Stimulated activated CD4-positive, alpha-beta T cell treated with anti-CD3 and anti-CD28 coated beads, Interleukin-12 subunit alpha, Interleukin-12 subunit beta, amount 100 ng/mL, for 24 hours (primary cell): ENCODE measurements at places on chromosomes 2 and 18.

- no peak for DNase-seq
Observed at GRCh38 chr2:196208915-196209314, 37.5 kb upstream of the STK17B start.

GRCh38 chr2:144096531-144096930 is 423.4 kb downstream of the ZEB2 start:
- no peak for DNase-seq

- no peak for DNase-seq
Observed at GRCh38 chr18:55501579-55501978, 86.4 kb downstream of the TCF4 start.

- DNase-seq = no peak
Observed at GRCh38 chr2:173754165-173754564, 211.0 kb downstream of the SP3 start.

GRCh38 chr18:7890075-7890474 is 323.0 kb downstream of the PTPRM start:
- DNase-seq = no peak

DNA sequence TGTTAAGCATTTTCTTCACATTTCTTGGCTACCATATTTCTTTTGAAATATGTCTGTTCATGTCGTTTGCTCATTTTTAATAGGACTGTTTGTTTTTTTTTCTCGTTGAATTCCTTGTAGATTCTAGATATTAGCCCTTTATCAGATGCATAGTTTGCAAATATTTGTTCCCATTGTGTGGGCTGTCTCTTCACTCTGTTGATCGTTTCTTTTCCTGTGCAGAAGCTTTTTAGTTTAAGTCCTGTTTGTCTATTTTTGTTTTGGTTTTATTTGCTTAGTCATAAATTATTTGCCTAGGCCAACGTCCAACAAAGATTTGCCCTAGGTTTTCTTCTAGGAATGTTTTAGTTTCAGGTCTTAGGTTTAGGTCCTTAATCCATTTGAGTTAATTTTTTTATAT is 1494.7 kb downstream of the SUCLG1 start:
- DNase-seq = no peak

GRCh38 chr2:130918393-130918792 is 81.7 kb downstream of the ARHGEF4 start:
- DNase-seq = no peak

GRCh38 chr18:38362286-38362792 is 796.7 kb upstream of the CELF4 start:
- DNase-seq = no peak

DNA sequence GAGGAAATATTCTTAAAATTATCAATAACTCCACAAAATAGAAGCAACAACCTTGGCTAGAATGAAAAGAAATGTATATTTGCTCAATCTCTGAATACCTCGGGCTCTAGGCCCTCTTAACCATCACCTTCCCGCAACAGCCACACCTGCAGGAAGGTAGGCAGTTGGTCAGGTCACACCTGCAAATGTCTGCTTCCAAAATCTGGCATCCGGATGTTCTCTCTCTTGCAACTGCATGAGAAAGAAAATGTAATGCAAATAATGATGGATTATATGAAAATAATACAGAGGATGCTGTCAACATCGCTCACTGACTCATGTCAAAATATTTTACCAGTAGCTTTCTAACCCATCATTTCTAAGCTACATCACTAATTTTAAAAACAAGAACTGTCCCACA is 148.3 kb downstream of the SATB2 start:
- no peak for DNase-seq

DNA sequence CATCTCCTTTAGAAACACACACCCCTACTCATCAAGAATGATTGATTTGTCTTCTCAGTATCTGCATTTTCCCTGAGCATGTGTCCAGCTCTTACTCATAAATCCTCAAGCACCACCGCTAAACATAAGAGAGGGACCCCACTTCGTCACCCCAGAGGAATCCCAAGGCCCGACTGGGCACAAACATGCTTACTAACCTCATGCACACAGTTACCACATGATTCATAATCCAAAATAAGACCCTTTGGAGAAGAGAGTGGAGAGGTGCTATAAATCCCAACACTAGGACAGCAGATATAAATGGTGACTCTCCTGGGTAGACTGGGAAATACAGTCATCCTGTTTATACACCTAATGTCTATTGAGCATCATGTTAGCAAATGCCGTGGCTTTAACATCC is 843.2 kb upstream of the ID2 start:
- no peak for DNase-seq

DNA sequence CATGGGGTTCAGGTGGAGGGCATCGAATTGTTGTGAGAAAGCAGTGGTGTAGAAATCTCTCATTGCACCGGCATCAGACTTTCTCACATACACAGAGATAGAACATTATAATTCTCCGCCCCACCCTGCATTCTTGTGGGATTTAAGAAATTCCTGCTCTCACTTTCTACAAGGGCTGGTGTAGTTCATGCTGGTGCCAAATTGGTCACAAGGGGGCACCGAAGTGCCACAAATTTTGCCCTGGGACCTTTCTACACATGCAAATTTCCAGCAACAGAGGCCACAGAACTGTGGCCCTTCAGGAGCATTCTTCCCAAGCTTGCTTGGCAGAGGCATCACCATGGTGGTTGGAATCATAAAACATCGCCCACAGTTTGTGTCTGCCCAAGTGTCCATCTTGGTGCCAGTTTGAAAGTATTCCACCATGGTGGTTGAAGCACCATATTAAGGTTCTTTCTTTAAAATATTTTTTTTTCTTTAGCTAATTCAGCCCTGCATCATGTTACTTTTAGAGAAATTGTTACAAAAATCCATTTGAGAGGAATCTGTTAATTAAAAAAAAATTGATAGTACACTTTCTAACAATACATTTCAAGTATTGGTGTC is 521.2 kb upstream of the FANCL start:
- DNase-seq = no peak

- no peak for DNase-seq
Observed at GRCh38 chr2:206112846-206113547, 27.0 kb upstream of the INO80D start.

DNA sequence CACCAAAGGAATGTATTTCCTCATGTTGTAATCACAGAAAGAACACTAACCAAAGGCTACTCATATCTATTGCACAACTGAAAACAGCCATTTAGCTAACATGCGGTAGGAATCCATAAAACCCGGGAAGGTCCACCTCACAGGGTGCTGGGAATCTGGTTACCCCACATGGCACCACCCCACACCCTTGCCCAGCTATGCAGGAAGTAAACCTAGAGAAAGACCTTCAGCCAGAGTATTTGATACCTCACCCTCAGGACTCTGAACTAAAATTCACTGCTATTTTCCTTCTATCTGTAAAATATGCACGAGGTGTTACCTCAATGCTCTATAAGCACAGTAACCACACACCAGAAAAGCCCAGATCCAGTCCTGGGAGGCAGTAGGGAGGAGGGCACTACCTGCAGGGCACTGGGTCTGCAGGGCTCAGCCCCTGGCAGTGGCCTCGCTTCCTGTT is 45.8 kb downstream of the PTPN2 start:
- no peak for DNase-seq

DNA sequence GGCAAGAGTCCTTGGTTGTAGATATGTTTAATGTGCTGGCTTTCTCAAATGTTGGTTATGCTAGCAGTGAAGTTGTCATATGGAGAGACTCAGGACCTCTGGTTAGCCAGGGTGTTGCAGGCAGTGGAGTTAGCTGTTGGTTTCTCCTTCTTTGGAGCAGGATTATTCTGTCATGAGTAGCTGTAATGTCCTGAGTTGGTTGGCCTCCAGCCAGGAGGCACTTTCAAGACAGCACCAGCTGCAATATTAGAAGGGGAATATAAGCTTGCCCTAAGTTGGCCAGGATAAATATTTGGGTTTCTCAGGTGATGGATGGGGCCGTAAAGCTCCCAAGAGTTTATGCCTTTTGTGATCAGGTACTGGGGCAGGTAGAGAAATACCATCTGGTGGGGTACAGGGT is 65.5 kb downstream of the MSTN start:
- DNase-seq = no peak

DNA sequence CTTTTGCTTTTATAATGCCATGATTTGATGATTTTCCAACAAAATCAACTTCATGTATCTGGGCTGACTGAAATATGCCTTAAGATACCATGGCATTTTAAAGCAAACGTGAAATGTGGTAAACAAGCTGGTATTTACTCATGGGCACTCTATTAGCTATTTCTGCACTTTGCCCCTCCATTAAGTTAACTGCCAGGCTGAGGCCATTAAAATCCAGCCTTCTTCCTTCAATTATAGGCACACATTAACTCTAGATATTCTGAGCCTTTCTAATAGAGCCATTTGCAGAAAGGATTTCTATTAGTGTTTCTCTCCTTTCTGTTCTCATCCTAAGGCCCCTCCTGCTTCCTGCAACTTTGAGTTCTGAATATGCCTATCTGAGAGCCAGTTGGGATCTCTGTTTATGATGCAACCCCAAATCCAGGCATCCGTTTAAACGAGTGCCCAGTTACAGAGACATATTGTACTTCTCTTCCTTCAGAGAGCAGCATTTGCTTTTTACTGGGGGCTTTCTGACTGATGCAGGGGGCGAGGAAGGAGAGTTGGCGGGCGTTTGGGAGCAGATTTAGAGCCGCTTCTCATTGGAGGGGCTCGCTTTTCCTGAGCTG is 1.6 kb upstream of the KCNJ3 start:
- no peak for DNase-seq

DNA sequence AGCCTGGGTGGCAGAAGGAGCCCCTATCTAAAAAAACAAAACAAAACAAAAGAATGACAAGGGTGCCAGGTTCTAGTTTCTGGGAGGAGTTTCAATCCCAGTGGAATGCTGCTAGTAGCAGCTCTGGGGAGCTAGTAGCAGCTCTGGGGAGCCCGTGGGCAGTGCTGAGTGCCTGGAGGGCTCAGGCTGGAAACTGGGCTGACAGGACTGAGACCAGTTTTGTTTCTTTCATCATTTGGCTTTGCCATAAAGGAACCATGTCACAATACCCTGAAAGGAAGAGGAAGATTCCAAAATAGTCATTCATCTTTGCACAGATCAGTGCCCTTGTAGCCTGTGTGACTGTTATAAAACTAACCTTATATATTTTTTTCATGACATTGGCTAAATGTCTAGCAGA is 10.6 kb downstream of the MFSD6 start:
- DNase-seq = no peak

DNA sequence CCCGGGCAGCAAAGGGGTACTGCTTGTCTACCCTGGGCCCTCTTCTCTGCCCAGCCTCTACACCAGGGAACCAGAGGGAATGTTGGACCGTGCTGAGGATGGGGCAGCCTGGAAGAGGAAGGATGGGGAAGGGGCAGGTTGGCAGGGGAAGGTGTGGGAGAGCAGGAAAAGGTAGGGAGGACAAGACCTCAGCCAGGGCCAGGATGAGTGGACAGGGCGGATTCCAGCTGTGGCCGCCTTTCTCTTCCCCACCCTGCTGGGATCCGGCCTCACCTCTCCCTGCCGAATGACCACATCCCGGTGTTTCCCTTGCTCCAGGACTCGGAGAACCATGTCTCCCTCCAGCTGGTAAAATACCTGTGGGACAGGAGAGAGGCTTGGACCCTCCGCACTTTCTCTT is 8.9 kb downstream of the HAAO start:
- DNase-seq = no peak

- DNase-seq = no peak
Observed at GRCh38 chr2:145058457-145058856, 538.5 kb upstream of the ZEB2 start.

DNA sequence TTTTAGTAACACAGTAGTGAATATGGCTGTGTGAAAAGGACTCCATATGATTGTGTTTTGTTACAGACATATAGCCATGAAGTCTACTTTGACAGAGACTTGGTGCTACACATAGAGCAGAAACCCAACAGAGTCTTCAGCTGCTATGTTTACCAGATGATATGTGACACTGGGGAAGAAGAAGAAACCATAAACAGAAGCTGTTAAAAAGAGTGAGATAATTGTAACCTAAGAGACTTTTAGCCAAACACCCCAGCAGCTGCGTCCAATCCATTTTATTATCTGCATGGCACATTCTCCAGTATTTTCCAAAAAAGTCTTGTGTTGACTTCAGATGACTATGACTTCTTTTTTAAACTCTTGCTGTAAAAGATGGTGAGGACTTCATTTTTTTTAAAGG is 41.4 kb upstream of the CYBRD1 start:
- DNase-seq = no peak

DNA sequence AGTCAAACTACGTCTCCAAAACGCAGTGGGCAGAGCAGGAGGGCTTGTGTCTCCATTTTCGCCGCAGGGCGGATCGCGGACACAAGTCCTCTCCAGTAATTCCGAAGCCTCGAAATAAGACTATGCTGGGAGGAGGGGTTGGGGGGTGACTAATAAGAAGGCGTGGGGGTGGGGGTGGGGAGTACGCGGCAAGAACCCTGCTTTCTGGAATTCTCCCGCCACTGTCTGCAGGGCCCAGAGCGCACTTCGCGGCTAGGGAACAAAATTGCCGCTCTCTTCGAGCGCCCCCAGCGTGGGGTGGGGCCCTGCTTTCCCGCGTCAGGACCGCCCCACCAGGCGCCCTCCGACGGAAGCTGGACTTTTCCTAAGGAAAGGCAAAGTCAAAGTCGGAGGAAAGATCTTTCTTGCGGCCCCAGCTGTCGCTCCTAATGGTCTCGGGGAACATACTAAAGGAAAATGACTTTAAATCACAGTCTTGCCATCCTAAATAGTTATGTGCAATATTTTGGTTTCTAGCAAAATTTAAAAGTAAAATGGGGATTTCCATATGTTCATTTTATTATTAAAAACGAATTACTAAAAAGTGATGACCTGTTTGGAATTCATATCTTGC is 11.9 kb downstream of the NR4A2 start:
- no peak for DNase-seq

GRCh38 chr18:57649556-57650500 is 28.2 kb upstream of the NARS1 start:
- no peak for DNase-seq

DNA sequence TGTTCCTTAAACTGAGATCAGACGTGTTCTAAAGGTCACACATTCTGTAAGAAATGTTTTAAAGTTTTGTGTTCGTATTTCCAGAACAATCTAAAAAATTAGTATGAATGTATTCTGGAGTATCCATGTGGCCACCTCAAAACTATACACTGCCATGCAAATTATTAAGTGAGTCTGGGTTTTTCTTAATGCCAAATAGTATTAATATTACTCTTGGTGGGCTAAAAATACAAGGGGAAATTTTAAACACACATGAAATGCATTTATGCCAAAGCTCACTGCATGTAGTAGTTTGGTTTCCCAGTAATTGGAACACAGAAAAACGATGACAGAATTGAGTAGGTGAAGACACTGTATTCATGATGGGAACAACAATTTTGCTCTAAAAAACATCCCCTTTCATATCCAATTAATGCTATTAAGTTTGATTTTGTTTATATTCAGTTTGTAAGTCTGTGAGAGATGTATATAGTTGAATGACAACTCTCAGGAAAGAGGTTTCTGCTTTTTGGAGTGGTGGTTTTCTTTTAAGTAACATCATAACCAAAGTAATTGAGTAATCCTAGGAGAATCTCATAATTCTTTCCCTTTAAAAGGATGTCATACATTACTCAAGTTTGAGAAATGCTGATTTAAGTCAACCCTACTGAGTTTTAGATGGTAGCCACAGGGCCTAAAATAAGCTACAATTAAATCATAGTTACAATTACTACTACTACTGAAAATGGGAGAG is 75.7 kb upstream of the CDCA7 start:
- DNase-seq = no peak

- no peak for DNase-seq
Observed at GRCh38 chr18:36934884-36935283, 106.0 kb downstream of the KIAA1328 start.
